Activated CD8-positive, alpha-beta memory T cell treated with anti-CD3 and anti-CD28 coated beads for 1 hour (primary cell): ENCODE measurements at places on chromosomes 1 and 21.

- no peak for DNase-seq
Observed at GRCh38 chr1:65844296-65844695, 51.6 kb downstream of the PDE4B start.

DNA sequence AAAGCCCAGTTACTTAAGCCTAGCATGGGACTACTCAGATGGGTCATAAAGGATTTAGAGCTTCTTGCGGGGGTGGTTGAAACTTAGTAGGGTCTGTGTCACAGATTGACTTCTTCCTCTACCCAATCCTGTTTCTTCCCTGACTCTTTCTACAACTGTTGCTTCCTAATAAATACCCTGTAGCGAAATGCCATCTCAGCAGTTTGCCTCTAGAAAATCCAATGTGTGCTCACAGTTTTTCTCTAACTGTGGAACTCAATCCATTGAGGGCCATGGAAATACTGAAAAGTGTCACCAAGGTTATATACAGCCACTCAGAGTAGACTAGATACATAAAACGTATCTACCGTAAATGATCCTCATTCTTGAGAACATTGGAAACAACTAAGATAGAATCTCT lies 217.7 kb downstream of the COL24A1 start:
- no peak for DNase-seq

- no peak for DNase-seq
Observed at GRCh38 chr1:234246638-234247116, 126.6 kb upstream of the COA6 start.

GRCh38 chr1:230749635-230750034 lies 2.4 kb downstream of the CAPN9 start:
- DNase-seq = no peak

- DNase-seq = no peak
Observed at GRCh38 chr1:208298593-208299269, 54.5 kb upstream of the PLXNA2 start.
